HepG2 (cell line): ENCODE measurements at places on chromosomes 11 and 22.

- no peaks in the 10 kb centered on the region for H3K36me3 ChIP-seq
- H3K27me3 ChIP-seq: no peaks in the 10 kb centered on the region
- no peak overlapping the region for H3K27ac ChIP-seq
- DNase-seq: no peak
These were observed 16.1 kb upstream of the RPS3 start for GRCh38 chr11:75383246-75383645.

DNA sequence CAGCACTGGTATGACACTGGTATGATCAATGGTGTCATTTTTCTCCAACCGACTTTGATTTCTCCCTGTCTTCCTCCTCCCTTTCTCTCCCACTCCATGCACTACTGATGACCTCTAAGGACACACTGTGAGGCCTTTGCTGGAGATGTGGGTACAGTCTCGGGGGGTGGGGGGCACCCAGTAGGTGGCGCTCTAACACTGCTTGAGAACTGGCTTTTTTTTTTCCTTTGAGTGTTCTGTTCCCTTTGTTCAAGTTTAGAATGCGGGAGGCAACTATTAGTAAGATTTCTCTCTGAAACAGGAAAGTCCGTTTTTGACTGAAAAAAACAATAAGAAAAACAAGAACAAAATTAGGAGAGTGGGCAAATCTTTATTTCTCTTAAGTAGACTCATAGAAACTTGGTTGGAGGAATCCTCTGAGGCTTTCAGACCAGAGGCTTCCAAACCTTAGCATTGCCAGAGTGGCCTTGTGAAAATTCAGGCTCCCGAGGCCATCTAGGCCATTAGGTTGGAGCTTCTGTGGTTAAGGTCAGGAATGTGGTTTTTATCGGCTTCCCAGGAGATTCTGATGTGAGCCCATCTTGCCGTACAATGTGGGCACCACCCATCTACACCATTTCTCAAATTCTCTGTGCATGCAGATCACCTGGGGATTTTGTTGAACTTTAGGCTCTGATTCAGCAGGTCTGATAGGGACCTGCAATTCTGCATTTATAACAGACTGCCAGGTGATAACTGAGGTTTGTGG is 43.2 kb downstream of the PANX1 start:
- H3K27me3 ChIP-seq: no peaks in the 10 kb centered on the region
- H3K27ac ChIP-seq: no peak overlapping the region
- no peaks in the 10 kb centered on the region for H3K4me1 ChIP-seq
- H3K4me3 ChIP-seq: no peak overlapping the region

- DNase-seq: no peak
- no peaks in the 10 kb centered on the region for H3K36me3 ChIP-seq
- peaks cover 49% of the 10 kb centered on the region for H3K4me1 ChIP-seq
- H3K27ac ChIP-seq: no peak within 1 kb of the TSS
- H3K27me3 ChIP-seq: no peaks in the 10 kb centered on the region
- peak within 1 kb of the TSS; percentile 15; the same call in 1 of the 2 replicates for H3K4me3 ChIP-seq
These were observed at the start of gene IL18 for GRCh38 chr11:112163875-112164685. Gene IL18, minus strand, starts transcription at chr11:112164094. Its CDS starts 9,041 bp downstream, at chr11:112155053.

DNA sequence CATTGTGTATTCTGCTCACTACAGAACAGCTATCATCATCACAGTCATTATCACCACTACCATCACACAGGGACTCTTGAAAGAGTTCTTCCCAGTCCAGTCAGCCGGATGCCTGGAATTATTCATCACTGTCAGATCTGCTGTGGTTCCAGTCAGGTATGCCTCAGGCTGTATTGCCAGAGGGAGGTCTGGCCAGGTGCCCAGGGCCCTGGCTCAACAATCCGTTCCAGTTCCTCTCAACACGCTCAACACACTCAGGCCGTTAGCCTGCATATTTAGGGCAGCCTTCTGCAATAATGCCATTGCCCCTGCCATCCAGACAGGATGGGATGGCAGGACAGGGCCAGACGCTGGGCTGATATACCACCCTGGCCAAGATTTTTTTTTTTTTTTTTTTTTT is 28.6 kb upstream of the RASL10A start:
- H3K27ac ChIP-seq: no peak overlapping the region
- H3K36me3 ChIP-seq: peaks cover 47% of the 10 kb centered on the region
- H3K4me3 ChIP-seq: no peak overlapping the region
- H3K4me1 ChIP-seq: peaks cover 32% of the 10 kb centered on the region
- peak; percentile 12 for DNase-seq

GRCh38 chr11:65471447-65471891 is 27.4 kb upstream of the MALAT1 start:
- H3K27ac ChIP-seq: no peak overlapping the region
- H3K4me3 ChIP-seq: peak overlapping the region; percentile 33
- DNase-seq: peak; percentile 73

- no peak for DNase-seq
- H3K27me3 ChIP-seq: peaks cover 10% of the 10 kb centered on the region; the same call in 1 of the 3 replicates
- H3K4me1 ChIP-seq: no peaks in the 10 kb centered on the region
- no peak overlapping the region for H3K27ac ChIP-seq
These were observed 169.1 kb downstream of the NXPE2 start for GRCh38 chr11:114847306-114847975.

DNA sequence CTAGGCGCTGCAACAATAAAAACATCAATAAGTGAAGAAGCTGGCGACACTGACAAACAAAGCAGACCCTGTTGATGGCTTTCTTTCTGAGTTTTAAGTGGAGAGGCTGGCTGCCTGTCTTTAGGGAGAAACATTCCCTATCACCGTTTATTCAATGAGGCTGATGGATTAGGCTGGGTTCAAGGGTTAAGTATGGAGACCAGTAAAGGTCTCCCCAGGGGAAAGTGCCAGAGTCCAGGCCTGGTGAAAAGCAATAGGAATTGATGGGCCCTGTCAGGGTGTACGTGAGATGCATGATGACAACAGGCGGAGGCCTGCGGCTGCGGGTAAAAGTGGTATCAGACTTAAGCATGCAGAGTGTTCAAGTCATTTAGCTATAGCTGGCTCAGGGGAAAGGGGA is 102.6 kb downstream of the ALX4 start:
- H3K4me3 ChIP-seq: no peak overlapping the region
- no peaks in the 10 kb centered on the region for H3K27me3 ChIP-seq
- DNase-seq: no peak
- peaks cover 19% of the 10 kb centered on the region for H3K4me1 ChIP-seq
- no peak overlapping the region for H3K27ac ChIP-seq

DNA sequence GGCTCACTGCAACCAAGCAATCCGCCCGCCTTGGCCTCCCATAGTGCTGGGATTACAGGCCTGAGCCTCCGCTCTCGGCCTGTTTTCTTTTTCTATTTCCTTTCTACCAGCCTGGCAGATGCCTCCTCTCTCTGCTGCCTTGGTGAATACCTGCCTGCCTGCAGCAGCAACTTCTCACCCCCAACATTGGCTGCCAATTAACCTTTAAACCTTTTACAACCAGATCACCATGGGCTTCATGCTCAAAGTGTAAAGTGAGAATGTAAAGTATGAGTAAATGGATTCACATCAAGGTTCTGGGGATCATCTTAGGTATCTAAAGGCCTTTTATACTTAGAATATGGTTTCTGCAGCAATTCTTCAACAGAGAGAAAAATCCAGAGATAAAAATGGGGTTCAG is 13.0 kb upstream of the FCHSD2 start:
- peaks cover 99% of the 10 kb centered on the region for H3K4me1 ChIP-seq
- no peak overlapping the region for H3K4me3 ChIP-seq
- no peak overlapping the region for H3K27ac ChIP-seq
- no peaks in the 10 kb centered on the region for H3K27me3 ChIP-seq
- no peaks in the 10 kb centered on the region for H3K36me3 ChIP-seq
- DNase-seq: no peak

DNA sequence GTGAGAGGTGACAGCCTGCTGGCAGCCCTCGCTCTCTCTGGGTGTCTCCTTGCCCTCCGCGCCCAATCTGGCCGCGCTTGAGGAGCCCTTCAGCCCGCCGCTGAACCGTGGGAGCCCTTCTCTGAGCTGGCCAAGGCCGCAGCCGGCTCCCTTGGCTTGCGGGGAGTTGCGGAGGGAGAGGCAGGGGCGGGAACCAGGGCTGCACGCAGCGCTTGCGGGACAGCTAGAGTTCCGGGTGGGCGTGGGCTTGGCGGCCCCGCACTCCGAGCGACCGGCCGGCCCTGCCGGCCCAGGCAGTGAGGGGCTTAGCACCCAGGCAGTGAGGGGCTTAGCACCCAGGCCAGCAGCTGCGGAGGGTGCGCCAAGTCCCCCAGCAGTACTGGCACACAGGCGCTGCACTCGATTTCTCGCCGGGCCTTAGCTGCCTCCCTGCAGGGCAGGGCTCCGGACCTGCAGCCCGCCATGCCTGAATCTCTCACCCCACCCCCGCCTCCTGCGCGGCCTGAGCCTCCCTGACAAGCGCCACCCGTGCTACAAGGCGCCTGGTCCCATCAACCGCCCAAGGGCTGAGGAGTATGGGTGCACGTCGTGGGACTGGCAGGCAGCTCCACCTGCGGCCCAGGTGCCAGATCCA is 1526.1 kb downstream of the FAM181B start:
- H3K4me1 ChIP-seq: no peaks in the 10 kb centered on the region
- H3K36me3 ChIP-seq: no peaks in the 10 kb centered on the region
- no peak overlapping the region for H3K4me3 ChIP-seq
- H3K27ac ChIP-seq: no peak overlapping the region
- no peak for DNase-seq

GRCh38 chr11:87453531-87454089 is 415.9 kb downstream of the TMEM135 start:
- H3K36me3 ChIP-seq: no peaks in the 10 kb centered on the region
- DNase-seq: no peak
- peaks cover 2% of the 10 kb centered on the region; the same call in 1 of the 3 replicates for H3K27me3 ChIP-seq
- H3K4me1 ChIP-seq: no peaks in the 10 kb centered on the region

- no peak for DNase-seq
- H3K36me3 ChIP-seq: no peaks in the 10 kb centered on the region
- no peaks in the 10 kb centered on the region; the same call in 1 of the 2 replicates for H3K27me3 ChIP-seq
- H3K4me1 ChIP-seq: no peaks in the 10 kb centered on the region
- H3K27ac ChIP-seq: no peak overlapping the region
These were observed 1166.6 kb downstream of the BRD1 start for GRCh38 chr22:48660790-48661740.

DNA sequence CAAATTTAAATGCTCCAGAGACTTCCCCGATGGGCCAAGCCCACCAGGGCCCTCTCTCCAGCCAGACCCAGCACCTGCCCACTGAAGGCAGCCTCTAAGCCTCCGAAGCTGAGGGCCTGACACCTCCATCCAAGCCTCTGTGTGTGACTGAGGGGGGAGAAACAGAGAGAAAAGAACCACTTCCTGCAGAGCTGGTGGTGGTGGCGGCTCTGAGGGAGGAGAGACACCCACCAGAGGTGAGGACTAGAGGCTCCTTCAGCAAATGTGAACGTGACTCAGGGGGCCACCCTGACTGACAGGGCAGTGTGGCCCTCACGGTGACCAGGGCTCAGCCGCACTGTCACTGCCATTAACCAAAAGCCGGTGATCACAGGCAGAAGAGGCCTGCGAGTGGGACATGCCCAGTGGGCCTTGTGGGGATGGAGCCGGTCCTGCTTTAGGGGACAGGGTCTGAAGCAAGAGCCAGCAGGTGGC is 31.0 kb upstream of the CD5 start:
- no peak overlapping the region for H3K27ac ChIP-seq
- no peak for DNase-seq
- no peaks in the 10 kb centered on the region for H3K36me3 ChIP-seq
- H3K27me3 ChIP-seq: peaks cover 1% of the 10 kb centered on the region; the same call in 1 of the 2 replicates
- H3K4me3 ChIP-seq: no peak overlapping the region
- no peaks in the 10 kb centered on the region for H3K4me1 ChIP-seq

DNA sequence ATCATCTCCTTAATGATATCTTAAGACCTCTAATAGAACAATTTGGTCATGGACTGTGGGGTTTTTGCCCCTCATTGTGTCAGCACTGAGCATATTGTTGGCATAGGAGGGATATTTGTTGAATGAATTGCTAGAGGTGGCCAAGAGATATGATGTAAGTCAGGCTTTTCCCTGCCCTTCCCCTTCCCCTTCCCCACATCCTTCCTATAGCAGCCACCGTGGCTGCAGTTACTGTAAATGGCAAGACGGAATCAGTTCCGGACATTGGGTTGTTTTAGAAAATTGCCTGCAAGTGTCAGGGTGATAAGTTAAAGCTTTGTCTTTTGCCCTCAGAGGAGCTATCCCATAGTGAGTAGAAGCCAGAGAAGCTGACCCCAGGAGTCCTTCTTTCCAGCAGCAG is 23.0 kb downstream of the LIMK2 start:
- no peak overlapping the region for H3K27ac ChIP-seq
- peaks cover 30% of the 10 kb centered on the region for H3K4me1 ChIP-seq
- H3K4me3 ChIP-seq: no peak overlapping the region
- no peaks in the 10 kb centered on the region for H3K27me3 ChIP-seq
- no peak for DNase-seq
- H3K36me3 ChIP-seq: peaks cover 20% of the 10 kb centered on the region

DNA sequence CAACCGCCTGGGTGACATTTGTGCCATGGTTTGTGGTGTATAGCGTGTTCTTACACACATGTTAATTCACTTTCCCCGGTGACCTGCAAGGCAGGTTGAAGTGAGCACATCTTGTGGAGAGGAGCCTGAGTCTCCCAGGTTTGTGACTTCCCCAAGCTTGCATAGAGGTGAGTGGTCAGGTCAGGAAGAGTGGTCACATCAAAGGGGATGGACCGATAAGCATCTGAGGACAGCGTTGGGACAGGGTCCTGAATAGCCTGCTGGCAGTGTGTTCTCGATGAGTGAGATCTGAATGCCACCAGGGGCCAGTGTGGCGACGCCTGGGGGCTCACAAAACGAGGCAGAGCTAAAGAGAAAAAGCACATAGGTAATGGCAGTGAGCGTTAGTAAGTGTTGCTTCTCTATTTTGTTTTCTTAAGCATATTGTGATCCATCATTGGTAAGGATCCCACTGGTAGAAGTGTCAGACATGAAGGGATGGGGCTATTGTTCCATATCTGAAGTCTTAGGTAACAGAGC is 154.6 kb downstream of the GRIK4 start:
- no peaks in the 10 kb centered on the region for H3K36me3 ChIP-seq
- 0 out of 2 replicates have a peak, but pooled peaks cover 4% of the 10 kb centered on the region for H3K4me1 ChIP-seq
- no peaks in the 10 kb centered on the region for H3K27me3 ChIP-seq
- peak; percentile 23 for DNase-seq
